ENCODE measurements at places on chromosomes 5 and 9. TPM values are rescaled to one million over a fixed set of nuclear protein-coding genes. Genes with fewer than 3 reads are reported as not detected.

Gene ASPN
- total RNA-seq, result under 0.01 TPM

GRCh38 chr9:131545786-131546335 lies 538 bp downstream of the PRRT1B start:
- no peak for DNase-seq

DNA sequence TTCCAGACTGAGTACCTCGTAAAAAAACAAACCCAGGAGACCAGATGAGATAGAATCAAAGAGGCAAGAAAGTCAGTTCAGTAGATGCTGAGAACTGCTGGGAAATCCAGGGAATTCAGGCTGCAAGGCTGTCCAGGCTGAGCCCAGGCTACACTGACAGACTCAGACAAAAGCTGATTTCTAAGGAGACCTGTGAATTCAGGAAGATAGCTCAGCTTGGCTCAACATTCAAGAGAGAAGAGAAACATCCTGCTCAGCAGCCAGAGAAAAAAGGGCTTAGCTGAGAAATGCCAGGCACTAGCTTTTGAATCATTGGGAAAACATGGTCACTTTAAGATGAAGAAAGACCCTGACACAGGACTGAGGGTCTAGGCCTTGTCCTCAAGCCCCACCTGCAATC lies 118.2 kb upstream of the SLC44A1 start:
- peak; percentile 24 for DNase-seq

DNA sequence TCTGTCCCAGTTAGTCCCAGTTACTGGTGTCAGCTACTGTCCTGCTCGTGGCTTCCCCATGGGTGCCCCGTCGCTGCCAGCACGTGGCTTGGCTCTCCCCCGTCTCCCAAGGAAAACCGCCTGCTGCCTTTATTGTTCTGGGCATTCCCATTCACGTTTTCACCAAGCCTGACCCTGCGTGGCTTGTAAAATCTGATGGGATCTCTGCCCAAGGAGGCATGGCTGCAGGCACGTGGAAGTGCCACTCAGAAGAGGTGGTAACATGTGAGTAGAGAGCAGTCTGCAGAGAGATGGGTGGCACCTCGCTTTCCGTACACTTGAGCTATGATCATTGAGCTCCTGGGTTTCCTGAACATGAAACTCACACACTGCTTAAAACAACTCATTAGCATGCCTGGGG lies 429.2 kb upstream of the KLF4 start:
- no peak for DNase-seq

GRCh38 chr9:100573655-100574260 lies 4.1 kb upstream of the CAVIN4 start:
- peak; percentile 15 for DNase-seq

All from IMR-90 (cell line).